ENCODE measurements at places on chromosomes 1 and 21.

GRCh38 chr21:21114461-21114860 is 116.3 kb downstream of the NCAM2 start:
- DNase-seq, result no peak

DNA sequence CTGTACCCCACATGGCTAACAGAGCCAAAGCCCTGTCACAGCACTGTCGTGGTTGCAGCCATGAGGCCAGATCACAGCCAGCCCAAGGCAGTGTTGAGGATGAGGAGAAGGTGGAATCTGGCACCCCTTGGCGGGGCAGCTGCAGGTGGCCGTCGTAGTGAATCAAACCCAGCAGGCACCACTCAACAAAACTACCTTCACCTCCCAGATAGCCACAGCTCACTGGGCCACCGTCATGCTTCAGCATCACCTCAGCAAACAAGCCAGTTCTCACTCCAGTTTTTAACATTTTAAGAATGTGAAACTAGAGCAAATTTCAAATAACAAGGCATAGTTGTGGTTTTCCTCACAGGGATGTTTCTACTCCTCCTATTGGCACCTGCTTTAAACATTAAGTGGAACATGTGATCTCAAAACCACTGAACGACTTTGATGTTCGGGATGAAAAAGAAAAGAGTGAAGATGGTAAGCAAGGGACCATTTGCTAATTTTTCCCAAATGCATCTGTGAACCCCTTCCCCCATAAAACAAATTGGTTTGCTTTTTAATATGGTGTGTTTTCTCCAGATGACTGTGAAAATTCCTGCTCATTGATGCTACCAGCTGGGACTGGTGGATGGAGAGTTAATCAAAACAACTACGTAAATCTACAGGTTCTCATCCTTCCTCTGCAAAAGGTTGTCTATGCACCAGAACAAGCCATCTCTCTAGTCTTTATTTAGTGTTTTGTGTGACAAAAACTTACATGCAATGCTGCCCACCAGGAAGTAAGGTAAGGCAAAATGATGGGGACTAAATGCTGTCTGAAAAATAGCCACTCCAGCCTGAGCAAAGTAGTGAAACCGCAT is 45.5 kb downstream of the TOR1AIP2 start:
- DNase-seq, result no peak

GRCh38 chr1:157882580-157882979 is 41.0 kb upstream of the CD5L start:
- DNase-seq, result no peak

GRCh38 chr1:203993256-203993655 is 79.7 kb upstream of the SOX13 start:
- DNase-seq, result no peak

GRCh38 chr1:26323382-26323781 is 5.6 kb downstream of the CD52 start:
- no peak for DNase-seq
